Endothelial cell (in vitro differentiated cells): ENCODE measurements at places on chromosomes 7 and 10.

DNA sequence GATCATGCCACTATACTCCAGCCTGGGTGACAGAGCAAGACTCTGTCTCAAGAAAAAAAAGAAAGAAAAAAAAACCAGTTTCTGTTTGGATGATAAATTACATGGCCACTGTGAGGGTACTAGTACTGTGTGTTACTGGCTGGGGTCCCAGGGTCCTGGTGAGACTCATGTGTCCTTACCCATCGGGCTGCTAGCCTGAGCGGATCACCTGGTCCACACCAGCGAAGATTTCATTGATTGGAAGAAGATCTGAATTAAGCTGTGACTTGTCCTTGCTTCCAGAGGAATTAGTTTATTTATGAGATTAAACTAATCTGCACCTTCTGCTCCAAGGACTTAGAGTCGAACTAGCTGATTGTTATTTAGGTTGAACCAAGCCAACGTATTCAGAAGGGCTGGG, 40.0 kb upstream of the BAMBI start:
- DNase-seq, result no peak

DNA sequence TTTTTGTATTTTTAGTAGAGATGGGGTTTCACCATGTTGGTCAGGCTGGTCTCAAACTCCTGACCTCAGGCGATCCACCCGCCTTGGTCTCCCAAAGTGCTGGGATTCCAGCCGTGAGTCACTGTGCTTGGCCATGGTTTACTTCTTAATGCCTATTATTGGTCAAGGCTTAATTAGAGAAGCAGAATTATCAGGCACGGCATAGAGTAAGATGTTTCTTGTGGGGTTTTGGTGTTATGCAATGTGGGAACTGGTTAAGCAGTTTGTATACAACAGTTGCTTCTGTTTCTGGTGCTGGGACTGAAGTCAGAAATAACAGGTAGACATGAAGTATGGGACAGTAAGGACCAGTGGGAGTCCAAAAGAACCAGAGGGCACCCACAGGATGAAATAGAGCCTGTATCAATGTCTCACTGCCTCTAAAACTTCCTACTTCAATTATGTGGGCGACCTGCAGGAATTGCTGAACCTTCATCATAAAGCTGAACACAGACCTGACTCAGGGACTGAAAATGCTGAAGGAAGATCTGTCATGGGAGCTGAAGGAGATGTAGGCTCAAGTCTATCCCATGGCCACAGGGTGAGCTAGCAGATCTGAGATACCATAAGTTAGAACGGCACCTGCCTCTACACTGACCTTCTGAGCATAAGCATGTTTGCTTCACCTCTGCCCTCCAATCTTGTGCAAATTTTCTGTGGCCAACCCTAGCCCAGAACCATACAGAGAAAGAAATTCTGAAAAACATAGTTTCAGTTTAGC, 38.3 kb upstream of the VCL start:
- no peak for DNase-seq

GRCh38 chr10:72243822-72244437, 27.9 kb upstream of the ASCC1 start:
- no peak for DNase-seq

- no peak for DNase-seq
Observed at GRCh38 chr7:100400041-100400440, 26.8 kb downstream of the PILRA start.

GRCh38 chr10:73888514-73888913, 14.2 kb upstream of the CAMK2G start:
- no peak for DNase-seq

GRCh38 chr7:43630482-43630881, 47.6 kb downstream of the STK17A start:
- DNase-seq, result no peak

DNA sequence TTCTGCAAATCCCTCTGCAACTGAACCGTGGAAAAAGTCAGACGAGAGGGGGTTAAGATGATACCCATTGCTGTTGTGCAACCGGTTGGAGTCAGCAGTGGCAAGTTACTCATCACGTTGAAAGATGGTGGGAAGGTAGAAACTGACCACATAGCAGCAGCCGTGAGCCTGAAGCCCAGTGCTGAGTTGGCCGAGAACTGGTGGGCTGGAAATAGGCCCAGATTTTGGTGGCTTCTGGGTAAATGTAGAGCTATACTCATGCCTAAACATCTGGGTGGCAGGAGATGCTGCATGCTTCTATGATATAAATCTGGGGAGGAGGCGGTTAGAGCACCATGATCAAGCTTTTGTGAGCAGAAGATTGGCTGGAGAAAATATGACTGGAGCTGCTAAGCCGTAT, 78.6 kb downstream of the ARL5B start:
- no peak for DNase-seq

- no peak for DNase-seq
Observed at GRCh38 chr7:93147363-93147762, 822 bp downstream of the SAMD9L start.

GRCh38 chr7:91310830-91311460, 46.7 kb downstream of the FZD1 start:
- DNase-seq, result no peak

DNA sequence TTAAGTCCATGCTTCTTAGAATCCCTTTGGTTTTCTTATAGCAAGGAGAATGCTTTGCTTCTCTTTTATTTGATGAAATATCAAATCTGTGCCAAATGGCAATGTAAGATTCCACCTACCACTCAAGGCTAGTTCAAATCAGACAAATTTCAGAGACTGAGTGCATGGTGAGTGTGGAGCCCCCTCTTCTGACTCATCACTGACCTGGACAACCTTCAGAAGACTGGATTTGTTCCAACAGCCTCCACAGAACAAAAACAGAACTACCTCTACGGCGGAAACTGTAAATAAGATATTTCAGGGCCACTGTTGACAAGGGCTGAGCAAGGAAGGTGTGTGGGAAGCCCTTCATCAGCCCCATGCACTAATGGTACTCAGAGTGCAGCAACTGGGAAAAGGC, 21.1 kb downstream of the NCAPG2 start:
- no peak for DNase-seq

DNA sequence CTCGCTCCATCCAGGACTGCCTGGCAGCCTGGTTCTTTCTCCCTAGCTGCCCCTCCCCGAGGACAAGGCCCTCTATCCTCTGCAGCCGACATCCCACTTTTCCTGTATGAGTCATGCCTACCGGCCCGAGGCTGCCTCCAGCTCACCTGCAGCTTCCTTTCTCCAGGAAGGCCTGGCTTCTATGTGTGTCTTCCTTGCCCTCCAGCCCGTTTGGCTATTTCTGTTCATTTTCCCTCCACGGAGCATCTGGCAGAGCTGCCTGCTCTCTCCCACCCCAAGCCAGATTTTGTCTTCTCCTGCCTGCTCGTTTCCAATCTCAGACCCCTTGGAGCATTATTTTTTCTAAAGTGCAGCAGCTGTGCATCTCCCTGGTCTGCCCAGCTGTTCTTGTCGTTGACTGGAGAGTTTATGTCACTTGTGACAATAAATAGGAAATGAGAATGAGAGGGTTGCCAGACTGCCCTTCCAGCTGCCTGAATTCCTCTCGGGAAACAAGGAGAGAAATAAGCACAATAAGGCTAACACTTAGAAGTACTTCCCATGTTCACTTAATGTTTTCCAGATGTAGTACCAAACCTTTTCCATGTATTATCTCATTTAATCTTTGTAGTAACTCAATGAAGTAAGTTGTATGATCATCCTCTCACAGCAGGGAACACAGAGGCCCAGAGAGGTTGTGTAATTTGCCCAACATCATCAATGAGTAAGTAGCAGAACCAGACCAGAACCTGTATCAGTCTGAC, 19.7 kb downstream of the UBTD1 start:
- peak; percentile 38 for DNase-seq

DNA sequence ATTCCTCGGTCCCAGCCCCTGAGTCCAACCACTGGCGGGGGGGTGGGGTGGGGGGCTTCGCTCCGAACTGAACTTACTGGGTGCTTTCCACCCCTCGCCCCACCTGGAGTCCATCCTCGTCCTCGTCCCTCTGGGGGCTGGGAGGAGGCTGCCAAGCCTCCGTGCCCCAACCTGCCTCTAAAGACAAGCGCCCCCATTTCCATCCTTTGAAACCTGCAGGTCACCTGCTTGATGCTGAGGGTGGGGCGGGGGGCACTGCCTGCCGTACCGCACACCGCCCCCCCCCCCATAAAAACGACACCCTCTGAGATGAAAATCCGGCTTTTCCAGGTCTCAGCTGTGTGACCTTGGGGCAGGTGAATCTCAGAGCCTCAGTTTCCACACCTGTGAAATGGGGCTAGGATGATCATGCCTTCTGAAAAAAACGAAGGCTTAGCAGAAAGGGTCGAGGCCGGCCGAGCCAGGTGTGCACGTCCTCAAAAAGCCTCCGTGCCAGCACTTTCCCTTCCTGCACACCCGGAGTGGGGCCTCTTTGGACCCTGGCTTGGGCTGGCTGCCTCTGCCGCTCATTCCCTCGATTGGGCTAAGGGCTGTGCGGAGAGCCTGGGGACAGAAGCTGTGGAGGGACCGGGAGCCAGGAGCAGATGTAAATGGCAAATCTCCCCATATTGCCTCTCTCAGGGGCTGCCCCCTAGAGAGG, 967 bp downstream of the ELFN1 start:
- no peak for DNase-seq
